Caki2 (cell line): ENCODE measurements at places on chromosomes 1 and 21.

GRCh38 chr1:10253755-10254154 is 43.4 kb downstream of the KIF1B start:
- DNase-seq: peak; percentile 34

DNA sequence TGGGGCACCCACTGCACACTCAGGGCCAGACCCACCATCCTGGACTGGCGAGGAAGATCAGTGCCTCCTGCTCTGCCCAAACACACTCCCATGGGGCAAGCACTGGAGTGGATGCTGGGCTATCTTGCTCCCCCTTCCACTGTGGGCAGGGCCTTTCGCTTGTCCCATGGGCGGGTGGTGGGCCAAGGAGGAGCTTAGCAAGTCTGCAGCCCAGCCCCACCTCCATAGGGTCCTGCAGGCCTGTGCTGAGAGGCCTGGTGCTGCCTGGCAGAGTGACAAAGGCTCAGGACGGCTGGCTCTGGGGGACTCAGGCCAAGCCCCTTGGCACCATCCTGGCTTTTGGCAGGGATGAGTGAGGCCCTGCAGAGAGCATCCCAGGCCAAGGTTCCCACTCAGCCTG is 89.4 kb downstream of the PTPRU start:
- DNase-seq: no peak

GRCh38 chr1:46159516-46159915 is 15.4 kb upstream of the TSPAN1 start:
- no peak for DNase-seq

DNA sequence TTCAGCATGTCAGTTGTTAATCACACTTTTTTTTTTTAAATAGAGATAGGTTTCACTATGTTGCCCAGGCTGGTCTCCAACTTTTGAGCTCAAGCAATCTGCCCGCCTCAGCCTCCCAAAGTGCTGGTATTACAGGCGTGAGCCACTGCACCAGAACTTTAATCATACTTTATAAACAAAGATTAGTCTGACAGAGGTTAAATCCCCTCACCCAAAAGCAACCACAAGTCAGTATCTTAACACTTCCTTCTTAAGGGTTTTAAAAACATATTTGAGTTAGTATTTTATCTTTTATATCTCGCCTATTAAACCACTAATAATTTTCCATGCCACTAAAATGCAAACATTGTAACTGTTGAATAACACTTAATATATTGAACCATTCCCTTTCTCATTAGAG is 70.2 kb downstream of the COP1 start:
- no peak for DNase-seq

DNA sequence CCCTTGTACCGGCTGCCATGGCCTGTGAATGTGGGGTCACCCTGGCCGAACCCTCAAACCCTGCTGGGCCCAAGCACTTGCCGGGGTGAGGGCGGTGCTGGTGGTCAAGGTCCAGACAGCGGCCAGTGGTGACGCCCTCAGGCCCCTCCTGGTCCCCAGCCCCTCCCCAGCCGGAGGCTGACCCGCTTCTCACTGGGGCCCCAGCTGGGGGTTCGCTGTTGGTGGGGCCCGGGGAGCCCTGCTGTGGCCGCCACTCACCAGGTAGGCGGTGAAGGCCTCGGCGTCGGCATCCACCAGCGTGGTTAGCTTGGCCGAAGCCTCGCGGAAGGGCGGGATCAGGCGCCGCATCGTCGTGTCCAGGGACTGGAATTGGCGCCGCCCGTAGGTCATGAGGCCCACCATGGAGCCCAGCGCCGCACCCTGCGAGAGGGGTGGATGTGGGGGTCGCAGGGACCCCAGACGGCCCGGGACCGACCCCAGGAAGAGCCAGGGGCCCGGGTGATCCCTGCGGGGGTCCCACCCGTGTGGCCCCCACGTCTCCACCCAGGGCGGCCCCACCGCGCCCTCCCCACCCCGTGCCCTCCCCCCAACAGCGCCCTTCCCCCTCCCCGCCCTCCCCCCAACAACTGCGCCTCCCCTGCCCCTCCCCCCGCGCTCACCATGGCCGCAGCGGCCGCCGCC is 10.1 kb downstream of the FTCD start:
- no peak for DNase-seq

- no peak for DNase-seq
These were observed 436.2 kb downstream of the MATN1 start for GRCh38 chr1:30286988-30287839.

DNA sequence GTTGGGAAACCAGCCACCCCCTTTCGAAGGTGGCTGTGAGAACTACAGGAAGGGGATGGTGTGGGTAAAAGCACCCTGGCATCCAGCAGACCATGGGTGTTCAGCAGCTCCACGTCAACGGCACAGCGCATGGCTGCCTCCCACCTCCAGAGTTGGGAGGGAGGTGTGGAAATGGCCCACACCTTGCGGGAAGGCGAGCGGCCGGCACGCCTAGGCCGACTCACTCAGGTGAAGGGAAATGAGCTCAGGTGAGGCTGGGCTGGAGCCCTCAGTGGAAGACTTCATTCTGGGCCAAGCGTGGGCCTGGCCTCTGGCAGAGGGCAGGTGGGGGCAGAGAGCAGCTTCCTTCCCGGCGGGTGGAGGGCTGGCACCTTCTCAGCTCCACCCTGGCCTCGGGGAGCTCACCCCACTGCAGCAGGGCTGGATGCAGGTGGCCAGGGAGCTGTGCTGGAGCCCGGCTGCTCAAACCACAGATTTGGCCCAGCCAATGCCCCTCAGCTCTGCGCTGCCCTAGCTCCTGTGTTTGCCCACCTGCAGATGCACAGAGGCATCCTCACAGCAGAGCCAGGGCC is 24.8 kb upstream of the ALDH4A1 start:
- DNase-seq: no peak

DNA sequence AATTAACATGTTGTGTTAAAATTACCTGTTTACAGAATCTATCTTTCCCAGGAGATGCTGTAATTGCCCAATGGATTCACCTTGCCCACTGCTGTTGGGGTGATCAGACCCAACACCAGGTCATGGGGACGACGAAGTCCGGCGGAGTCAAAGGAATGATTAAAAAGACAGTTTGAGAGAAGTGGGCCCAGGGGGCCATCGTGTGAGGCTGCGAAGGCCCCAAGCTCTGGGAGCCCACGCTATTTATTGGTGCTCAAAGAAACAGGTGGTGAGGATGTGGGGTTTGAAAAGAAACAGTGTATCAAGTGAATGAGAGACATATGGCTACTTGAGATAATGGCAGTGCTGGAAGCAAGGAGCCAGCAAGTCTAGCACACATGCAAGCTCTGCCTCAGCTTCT is 16.3 kb upstream of the L1TD1 start:
- no peak for DNase-seq

GRCh38 chr1:101846820-101847219 is 149.9 kb downstream of the OLFM3 start:
- DNase-seq: no peak

DNA sequence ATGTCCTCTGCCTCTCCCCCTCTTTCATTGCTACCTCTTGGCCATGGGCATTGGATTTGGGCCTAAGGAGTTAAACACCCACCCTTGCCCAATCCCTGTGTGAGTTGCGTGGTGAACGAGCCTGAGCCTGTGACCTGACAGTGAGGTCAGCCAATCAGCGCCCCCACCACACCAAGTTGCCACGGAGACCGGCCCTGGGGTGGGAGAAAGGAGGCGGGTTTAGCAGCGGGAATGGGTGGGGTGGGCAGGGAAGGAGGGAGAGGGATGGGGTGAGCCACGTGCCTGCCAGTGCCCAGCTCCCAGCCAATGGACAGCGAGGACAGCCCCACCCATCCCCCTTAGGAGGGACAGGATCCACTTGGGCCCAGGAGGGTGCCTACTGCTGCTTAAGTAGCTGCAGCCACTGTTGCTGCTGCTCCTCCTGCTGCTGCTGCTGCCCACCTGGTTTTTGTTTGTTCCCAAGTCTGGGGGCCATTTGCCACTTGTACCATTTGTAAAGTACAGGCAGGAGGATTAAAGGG is 9.5 kb downstream of the ZBTB7B start:
- DNase-seq: peak; percentile 90

GRCh38 chr1:7478809-7479499 is 292.1 kb upstream of the VAMP3 start:
- no peak for DNase-seq

DNA sequence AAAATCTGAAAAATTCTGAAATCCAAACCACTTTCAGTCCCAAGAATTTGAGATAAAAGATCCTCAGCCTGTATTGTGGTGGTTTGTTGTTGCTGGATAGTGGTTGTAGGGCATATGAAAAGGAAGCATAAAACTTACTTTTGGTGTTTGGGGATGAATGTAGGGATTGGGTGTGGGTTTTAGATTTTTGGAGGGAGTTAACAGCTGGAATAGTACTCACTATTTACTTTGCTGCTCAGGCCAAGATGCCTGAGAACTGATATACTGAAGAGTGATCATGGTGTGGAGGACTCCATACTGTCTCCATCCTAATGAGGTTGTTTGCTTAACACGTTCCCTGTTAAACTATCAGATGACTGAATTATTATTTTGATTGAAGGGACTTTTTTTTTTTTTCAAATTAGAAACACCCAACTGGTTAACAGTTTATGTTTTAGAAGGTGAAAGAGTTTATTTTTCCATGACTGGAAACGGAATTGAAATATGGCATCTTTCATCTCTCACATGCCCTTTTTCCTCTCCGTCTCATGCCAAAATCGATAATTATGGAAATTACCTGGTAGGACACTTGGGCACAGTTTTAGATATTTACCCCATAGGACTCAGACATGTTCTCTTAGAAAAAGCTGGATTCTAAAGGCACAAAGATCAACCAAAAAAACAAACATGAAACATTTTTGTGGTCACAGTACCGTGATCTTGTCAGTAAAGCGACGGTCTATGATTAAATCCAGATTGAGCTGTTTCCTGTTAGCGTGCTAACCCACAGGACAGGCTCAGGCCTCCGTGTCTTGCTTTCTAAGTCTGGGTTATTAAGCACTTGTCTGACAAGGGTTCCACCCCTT is 37.3 kb downstream of the RGL1 start:
- DNase-seq: no peak

GRCh38 chr1:211724687-211725196 is 49.3 kb upstream of the NEK2 start:
- no peak for DNase-seq

DNA sequence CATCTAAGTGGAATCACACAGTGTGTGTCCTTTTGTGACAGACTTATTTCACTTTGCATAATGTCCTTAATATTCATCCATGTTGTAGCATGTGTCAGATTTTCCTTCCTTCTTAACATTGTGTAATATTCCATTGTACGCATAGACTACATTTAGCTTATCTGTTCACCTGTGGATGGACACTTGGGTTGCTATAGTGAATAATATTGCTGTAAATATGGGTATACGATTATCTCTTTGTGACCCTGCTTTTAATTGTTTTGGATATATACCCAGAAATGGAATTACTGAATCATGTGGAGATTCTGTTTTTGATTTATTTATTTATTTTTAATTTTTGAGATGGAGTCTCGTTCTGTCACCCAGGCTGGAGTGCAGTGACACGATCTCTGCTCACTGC is 63.0 kb upstream of the ATP5PO start:
- no peak for DNase-seq

- no peak for DNase-seq
These were observed 34.9 kb downstream of the AHDC1 start for GRCh38 chr1:27569088-27569460.

GRCh38 chr1:111503585-111504060 is at the start of the genes ADORA3 and TMIGD3:
TSS of gene ADORA3 (minus strand) at chr1:111503633. CDS start at chr1:111503354, 279 bp downstream.
TSS of gene TMIGD3 (minus strand) at chr1:111503633. CDS start at chr1:111503354, 279 bp downstream.
- DNase-seq: no peak

- DNase-seq: no peak
These were observed 3.0 kb downstream of the SORT1 start for GRCh38 chr1:109394591-109395281.

DNA sequence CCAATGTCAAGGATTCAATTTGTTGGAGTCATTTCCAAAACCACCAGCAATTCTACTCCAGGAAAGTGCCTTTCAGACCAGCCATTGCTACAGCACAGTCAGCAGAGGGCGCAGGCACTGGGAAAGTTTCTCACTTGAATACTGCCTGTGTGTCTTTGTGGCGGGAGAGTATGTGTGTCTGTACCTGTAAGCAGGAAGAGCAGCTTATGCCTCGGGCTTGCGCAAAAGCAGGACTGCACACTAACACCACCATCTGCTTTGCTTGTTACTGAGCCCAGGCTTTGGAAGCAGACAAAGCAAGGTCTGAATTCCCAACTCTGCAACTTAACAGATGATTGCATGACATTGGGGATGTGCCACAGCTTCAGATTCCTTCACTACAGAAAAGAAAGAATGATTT is 7.0 kb upstream of the CTSE start:
- DNase-seq: peak; percentile 81

- no peak for DNase-seq
These were observed 596.3 kb upstream of the CHRM3 start for GRCh38 chr1:238789916-238790667.

DNA sequence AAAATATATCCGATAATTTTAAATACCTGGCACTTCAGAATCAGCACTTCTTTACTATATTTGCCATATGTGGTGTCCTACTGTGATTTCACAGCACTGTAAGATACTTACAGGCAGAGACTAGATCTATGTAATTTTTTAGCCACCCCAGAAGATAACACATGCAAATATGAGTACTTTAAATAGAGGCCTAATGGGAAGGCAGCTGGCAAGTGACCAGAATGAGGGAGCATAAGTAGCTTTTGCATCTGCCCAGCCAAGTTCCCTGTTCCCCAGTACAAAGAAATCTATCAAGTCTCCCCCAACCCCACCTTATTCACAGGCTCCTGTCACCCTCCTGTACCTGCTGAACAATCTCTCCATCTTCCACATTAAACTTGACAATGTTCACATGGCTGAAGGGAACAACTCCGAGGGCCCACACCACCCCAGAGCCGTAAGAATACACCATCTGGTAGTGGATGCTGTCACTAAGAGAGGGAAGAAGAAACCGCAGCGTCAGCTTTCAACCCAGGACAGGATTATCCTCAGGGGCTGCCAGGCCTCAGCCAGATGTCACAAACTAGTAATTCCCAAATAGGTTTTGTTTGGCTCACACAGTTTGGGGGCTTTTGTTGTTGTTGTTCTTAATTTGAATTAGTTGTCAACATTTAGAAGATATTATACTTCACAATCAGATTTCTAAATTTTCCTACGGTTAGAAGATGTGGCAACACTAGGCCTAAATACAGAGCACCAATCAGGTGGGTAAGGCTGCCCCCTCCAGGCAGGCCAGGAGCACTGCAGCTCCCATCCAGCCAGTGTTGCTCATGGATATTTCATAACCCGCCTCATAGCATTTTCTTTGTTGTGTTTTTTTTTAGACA is 10.4 kb downstream of the EMC1 start:
- DNase-seq: peak; percentile 54

DNA sequence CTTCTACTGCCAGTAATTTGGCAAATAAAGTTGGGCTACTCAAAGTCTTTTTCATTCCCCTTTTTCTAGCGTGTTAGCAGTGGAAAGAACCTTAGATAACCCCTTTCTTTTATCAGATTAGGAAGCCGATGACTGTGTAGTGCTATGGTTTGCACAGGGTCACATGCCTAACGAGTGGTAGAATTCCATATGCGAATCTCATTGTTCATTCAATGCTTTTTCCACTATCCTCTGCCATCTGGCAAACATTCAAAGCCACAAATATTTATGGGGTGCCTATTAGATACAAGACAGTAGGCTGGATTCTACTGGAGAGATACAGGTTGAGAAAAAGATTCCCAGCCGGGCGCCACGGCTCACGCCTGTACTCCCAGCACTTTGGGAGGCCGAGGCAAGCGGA is 14.9 kb upstream of the IER5 start:
- peak; percentile 57 for DNase-seq
